Stomach (tissue), 19 donors: ENCODE measurements at places on chromosomes 16 and 17. TPM values are rescaled to one million over a fixed set of nuclear protein-coding genes. Genes with fewer than 3 reads are reported as not detected.

SEPTIN12 gene
- not detected for total RNA-seq

SNX20 gene
- 7.4 TPM for total RNA-seq

ATP2C2 gene
- not detected for total RNA-seq

- no peak for DNase-seq
Observed at GRCh38 chr17:21089933-21090901, 36.5 kb upstream of the DHRS7B start.

- no peak for DNase-seq
Observed at GRCh38 chr16:3118204-3118790, 5.9 kb downstream of the ZNF205 start.

DNA sequence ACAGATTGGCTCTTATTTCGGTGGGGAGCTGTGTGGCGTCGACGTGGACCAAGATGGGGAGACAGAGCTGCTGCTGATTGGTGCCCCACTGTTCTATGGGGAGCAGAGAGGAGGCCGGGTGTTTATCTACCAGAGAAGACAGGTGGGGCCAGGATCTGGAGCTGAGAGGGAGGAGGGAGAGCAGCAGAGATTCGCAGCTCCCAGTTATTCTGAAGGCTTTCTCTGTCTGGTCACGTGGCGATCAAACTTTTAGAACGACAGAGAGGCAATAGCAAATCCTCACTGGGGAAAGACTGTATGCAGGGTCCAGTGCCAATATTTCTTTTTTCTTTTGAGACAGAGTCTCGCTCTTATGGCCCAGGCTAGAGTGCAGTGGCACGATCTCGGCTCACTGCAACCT is 22.2 kb downstream of the ITGAL start:
- DNase-seq = no peak

DNA sequence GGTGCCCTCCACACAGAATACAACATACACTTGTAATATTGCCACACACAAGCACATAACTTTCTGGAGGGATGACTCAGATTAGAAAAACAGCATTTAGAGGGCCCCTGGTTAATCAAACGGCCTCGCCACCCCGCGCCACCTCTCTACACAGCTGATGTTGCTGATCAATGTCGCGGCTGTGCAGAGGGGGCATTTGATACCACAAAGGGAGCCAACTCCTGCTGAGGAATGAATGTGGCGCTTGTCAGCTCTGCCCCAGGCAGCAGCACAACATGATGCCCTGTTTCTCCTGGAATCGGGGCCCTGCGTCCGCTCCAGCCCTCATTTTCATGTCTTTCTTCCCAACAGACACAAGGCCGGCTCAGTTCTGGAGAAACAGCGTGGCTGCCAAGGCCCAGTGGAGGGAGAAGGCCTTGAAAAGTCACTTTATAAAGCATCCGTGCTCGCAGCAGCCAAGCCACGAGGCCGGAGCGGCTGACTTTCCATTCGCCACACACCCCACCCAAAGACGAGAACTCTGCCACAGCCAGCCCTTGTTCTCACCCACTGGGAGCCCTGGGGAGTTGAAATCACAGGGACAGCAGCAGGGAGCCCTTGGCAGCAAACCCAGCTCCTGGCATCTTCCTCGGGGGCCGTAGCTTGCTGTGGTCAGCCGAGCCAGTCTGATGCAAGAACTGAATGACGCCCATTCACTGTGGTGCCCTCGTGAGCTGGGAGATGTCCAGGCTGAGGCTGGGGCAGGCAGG is 65.6 kb downstream of the XYLT1 start:
- DNase-seq = peak; percentile 71

GRCh38 chr16:75087375-75087979 is 29.1 kb downstream of the LDHD start:
- DNase-seq = peak; percentile 81

GRCh38 chr17:16484445-16485175 is 7.4 kb downstream of the LRRC75A start:
- DNase-seq = peak; percentile 43

GRCh38 chr16:1812732-1813163 is 13.9 kb downstream of the HAGH start:
- DNase-seq = peak; percentile 86

- DNase-seq = no peak
Observed at GRCh38 chr17:52201767-52202519, 43.4 kb upstream of the CA10 start.

DNA sequence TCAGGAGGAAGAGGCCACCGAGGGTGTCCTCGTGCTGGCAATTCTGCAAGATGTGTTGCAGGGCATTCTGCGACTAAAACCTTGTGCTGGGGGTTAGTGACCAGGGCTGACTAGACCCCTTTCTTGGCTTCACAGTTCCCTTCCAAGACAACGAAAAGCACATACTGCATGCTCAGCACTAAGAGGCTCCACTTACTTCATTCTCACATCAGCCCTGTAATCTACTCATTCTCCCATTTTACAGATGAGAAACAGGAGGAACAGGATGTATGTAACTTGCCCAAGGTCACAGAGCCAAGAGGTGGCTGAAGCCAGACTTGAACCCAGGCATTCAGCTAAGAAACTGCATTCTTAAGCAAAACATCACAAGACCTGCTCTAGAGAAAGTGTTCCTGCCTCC is 5.3 kb upstream of the PHOSPHO1 start:
- no peak for DNase-seq

DNA sequence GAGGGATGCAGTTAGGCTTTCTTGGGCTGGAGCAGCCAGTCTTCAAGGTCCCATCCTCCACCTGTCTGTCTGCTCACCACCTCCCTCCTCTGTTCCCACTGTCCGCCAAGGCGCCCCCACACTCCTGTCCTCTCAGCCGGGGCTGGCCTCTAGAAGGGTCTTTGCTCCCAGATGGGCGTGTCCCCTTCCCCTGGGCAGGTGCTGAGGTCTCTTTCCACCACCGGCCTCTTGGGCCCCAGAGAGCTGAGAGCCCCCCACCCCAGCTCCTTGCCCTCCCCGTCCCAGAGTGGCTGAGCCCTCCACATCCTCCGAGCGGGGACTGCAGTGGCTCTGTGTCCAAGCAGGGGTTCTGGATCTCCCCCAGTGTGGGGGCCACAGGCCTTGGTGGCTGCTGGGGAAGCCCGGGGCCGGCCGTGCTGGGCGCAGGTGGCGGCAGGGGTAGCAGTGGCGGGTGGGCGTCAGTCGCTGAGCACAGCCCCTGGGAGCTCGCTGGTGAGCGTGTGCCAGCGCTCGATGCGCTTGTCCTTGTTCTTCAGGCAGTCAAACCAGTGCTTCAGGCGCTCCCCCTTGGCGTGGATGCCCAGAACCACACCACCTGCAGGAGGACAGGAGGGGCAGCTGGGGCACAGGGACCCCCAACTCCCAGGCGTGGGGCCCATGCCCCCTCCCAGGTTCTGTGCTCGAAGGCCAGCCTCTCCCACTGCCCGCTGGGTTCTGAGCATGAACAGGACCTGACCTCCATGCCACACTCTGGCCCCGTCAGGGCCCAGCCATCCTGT is 9.8 kb downstream of the SCGB1C2 start:
- DNase-seq = peak; percentile 22

- DNase-seq = no peak
Observed at GRCh38 chr17:63029541-63029940, 63.5 kb downstream of the TANC2 start.

- no peak for DNase-seq
Observed at GRCh38 chr16:53769787-53770186, 65.8 kb downstream of the FTO start.
